ENCODE measurements at places on chromosomes 3 and 15. TPM values are rescaled to one million over a fixed set of nuclear protein-coding genes. Genes with fewer than 3 reads are reported as not detected.

DNA sequence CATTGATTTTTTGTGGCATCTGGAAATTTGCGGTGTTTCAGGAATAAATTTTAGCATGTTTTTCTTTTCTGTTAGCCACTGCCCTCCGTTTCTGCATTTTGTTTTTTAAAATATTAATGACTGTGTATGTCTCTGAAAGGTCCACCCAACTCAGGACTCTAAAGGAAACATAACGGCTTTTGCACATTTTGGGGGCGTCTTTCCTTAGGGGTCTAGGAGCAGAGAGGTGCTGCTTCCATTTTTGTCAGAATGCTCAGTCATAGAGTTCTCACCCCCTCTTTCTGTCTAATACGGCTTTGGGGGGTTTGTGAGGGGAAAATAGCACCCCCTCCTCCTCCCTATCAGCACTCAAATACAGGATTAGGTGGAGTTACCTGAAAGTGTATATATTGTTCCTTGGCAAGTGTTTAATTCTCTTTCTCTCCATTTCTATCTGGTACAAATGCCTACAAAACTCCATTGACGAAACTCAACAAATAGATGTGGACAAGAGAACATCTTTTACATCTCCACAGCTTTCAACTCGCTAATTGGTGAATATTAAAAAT is 219.4 kb downstream of the MEIS2 start:
- no peak for DNase-seq

- no peak for DNase-seq
Observed at GRCh38 chr3:144109944-144110343, 138.3 kb downstream of the DIPK2A start.

DNA sequence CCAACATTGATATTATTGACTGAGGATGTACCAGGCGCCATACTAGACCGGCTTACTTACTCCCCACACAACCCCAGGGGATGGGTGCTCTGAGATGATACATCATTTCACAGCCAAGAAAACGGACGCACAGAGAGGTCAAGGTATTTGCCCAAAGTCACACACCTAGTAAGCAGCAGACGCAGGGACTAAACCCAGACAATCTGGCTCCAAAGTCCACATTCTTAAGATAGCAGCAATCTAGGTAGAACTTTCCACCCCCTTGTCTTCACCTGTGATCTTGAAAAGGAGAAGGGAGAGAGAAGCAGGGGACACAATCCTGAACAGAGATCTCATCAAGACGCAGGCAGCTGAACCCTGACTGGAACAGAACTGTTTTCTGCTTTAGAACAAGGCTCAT is 200.6 kb downstream of the XXYLT1 start:
- no peak for DNase-seq

DNA sequence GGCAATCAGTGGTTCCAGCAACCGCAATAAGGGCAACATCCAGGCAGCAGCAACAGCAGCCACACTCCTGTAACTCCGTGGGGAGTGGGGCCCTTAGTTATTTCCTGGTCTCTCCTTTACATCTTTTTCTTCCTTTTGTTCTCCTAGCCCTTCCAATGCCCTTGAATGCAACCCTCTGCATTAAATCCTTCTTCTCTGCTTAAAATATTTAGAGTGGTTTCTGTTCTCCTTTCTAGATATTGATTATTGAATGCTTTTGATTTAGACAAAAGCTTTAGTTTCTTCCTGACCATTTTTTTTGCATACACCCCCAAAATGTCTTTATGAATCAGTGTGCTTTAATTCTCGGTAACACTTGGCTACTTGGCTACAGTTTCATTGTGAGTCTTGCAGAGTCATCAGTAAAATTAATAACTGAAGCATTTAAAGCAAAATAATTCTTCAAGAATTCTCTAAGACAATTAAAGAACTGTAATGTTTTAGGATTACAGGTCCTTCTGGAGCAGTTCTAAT is 586.1 kb downstream of the MECOM start:
- no peak for DNase-seq

GRCh38 chr3:27630885-27631284 is 91.2 kb downstream of the EOMES start:
- no peak for DNase-seq

- no peak for DNase-seq
Observed at GRCh38 chr15:39094116-39094515, 486.8 kb upstream of the THBS1 start.

- DNase-seq: no peak
Observed at GRCh38 chr15:55820043-55820442, 77.1 kb upstream of the PRTG start.

GRCh38 chr3:195213639-195214315 is 57.2 kb downstream of the XXYLT1 start:
- no peak for DNase-seq

DNA sequence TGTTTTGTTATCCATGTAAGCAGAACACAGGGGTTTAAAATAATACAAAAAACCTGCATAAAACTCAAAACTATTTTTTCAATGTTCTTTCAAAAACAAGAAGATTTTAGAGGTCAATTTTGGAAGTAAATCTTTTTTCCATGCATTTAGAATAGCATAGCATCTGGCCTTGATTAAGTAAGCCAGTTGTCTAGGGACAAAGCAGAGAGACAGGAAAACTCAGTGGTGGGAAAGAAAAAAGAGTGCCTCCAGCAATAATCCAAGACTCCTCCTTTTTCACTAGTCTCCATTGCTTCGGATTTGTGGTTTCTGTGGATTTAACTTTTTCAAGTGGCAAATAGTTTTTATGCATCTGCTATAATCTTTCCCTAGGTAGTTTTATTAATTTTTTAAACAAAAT is 88.9 kb downstream of the SUCNR1 start:
- no peak for DNase-seq

- DNase-seq: no peak
Observed at GRCh38 chr15:77057685-77058084, 13.2 kb downstream of the TSPAN3 start.

DNA sequence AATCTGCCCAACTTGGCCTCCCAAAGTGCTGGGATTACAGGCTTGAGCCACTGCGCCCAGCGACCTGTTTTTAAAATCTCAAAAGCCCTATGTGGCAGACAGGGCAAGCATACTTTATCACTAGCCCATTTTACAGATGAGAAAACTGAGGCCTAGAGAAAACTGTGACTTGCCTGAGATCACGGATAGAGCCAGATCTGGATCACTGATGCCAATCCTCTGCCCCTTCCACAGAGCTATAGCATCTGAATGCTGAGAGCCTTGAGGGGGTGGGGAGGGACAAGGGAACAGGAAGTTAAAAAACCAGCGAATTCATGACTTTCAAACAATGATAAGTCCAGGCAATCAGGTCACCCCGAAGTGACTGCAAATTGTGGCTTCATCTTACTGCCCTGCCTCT is 7.3 kb downstream of the ANKRD63 start:
- DNase-seq: no peak

DNA sequence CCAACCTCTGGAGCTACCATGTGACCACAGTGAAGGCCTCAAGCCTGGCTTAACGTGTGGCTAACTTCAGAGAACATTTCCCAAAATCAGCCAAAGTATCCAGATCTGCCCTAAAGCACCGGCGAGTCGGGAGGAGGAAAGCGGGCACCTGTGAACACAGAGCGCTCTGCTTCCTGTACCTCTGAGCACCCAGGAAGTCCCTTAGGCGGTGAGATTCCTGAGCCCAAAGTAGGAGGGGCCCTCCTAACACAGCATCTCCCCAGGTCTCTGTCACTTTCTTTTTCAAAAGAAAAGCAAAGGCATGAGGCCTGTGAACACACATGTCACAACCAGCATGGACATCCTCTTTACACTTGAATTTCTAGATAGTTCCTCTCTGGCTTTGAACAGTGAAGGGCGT is 944 bp upstream of the EIF4E3 start:
- DNase-seq: no peak

- no peak for DNase-seq
Observed at GRCh38 chr15:40250304-40250656, 11.4 kb downstream of the PAK6 start.

The C3orf80 gene
- 1.1 TPM for total RNA-seq

The ATG3 gene
- total RNA-seq: 55.3 TPM

The DNAH12 gene
- total RNA-seq: not detected

The GOLGA8H gene
- 0.71 TPM for total RNA-seq

The TMEM266 gene
- total RNA-seq: 2.6 TPM

The RAB43 gene
- 19.4 TPM for total RNA-seq

Data from H1 (cell line).